ENCODE measurements at places on chromosomes 11 and 22. TPM values are rescaled to one million over a fixed set of nuclear protein-coding genes. Genes with fewer than 3 reads are reported as not detected.

- no peaks in the 10 kb centered on the region for H3K36me3 ChIP-seq
- no peak overlapping the region for H3K27ac ChIP-seq
- H3K4me3 ChIP-seq = no peak overlapping the region
Measured at GRCh38 chr11:117296881-117297280, 5.7 kb downstream of the BACE1-AS start.

APOC3 gene
- total RNA-seq = not detected

OR2AT4 gene
- total RNA-seq = not detected

DNA sequence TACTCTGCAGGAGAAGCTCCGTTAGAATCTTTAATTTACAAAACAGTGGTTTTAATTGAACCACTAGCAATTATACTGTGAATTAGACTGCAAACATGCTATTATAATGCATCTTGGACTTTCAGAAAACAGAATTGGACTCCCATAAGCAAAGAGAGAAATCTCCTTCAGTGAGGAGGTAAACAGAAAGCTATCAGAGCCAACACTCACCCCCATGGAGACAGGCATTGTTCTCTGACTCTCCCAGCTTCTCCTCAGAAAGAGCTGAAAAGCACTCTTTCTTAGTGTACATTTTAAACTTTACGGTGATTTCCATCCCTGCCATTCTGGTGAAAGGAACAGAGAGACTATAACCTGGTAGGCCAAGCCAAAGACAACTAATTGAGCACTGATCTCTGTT, 176.9 kb downstream of the GRIA4 start:
- no peaks in the 10 kb centered on the region for H3K27me3 ChIP-seq
- no peaks in the 10 kb centered on the region for H3K36me3 ChIP-seq
- no peaks in the 10 kb centered on the region for H3K4me1 ChIP-seq
- no peak overlapping the region for H3K4me3 ChIP-seq

DNA sequence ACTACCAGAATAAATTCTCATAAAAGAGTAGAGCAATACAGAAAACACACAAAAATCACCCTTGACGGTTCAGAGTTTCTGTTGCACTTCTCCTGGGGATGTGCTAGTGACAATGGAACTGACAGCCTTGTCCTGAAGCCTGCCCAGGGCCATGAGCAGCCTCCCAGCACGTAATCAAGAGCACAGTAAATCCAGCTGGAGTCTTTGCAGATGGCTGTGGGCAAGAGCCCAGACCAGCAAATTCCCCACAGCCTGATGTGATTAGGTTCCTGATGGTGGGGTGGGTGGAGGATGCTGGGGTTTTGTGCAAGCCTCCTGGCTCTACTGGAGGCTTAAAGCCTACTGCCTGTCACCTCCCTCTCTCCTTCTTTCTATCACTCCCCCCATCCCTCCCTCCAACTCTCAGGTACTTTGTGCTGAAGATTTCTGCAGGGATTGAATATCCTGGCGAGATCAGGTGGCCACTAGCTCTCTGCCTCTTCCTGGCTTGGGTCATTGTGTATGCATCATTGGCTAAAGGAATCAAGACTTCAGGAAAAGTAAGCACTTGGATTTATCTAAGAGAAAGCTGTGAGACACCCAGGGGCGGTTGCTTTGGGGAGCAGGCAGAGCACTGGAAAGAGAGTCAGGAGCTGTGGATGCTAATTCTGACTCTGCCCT, 18.1 kb downstream of the SLC6A5 start:
- H3K4me3 ChIP-seq = no peak overlapping the region
- no peak for DNase-seq
- no peaks in the 10 kb centered on the region for H3K36me3 ChIP-seq
- H3K4me1 ChIP-seq = no peaks in the 10 kb centered on the region
- H3K27ac ChIP-seq = no peak overlapping the region

DNA sequence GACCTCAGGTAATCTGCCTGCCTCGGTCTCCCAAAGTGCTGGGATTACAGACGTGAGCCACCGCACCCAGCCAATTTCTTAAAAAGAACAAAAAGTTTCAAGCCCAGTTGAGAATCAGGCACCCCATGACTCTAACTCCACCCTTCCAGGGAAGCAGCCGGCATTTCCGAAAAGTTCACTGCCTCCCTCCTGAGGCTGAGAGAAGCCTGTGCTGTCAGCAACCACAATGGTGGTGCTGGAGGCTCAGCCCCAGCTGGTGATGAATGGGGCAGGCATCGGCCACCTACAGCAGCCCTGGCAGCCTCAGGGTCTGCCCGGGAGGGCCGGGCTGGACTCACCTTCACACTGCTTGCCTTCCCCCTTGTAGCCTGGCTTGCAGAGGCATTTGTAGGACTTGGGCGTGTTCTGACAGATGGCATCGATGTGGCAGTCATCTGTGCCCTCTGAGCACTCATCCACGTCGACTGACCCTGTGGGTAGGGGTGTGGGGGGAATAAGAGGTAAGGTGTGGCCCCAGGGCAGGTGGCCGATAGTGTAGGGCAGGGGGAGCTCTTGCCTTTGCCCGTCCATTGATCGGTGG, 4.3 kb downstream of the SCUBE1 start:
- DNase-seq = no peak
- H3K36me3 ChIP-seq = no peaks in the 10 kb centered on the region
- H3K27me3 ChIP-seq = peaks cover 23% of the 10 kb centered on the region
